ENCODE measurements at places on chromosomes 1 and 21.
A peak's percentile ranks its signal among the peaks of the same experiment; 100 is the strongest.

GRCh38 chr1:201395936-201396335, 3.2 kb downstream of the LAD1 start:
- no peak for DNase-seq

- DNase-seq = no peak
Observed at GRCh38 chr1:240352769-240353168, 259.2 kb downstream of the GREM2 start.

- DNase-seq = no peak
Observed at GRCh38 chr1:71438626-71439025, 357.8 kb upstream of the ZRANB2 start.

- no peak for DNase-seq
Observed at GRCh38 chr1:117142200-117142599, 20.7 kb upstream of the TRIM45 start.

GRCh38 chr1:91450260-91450659, 45.6 kb upstream of the HFM1 start:
- no peak for DNase-seq

- no peak for DNase-seq
Observed at GRCh38 chr21:21436012-21436534, 437.9 kb downstream of the NCAM2 start.

- DNase-seq = no peak
Observed at GRCh38 chr1:53469373-53469772, 10.2 kb downstream of the DMRTB1 start.

DNA sequence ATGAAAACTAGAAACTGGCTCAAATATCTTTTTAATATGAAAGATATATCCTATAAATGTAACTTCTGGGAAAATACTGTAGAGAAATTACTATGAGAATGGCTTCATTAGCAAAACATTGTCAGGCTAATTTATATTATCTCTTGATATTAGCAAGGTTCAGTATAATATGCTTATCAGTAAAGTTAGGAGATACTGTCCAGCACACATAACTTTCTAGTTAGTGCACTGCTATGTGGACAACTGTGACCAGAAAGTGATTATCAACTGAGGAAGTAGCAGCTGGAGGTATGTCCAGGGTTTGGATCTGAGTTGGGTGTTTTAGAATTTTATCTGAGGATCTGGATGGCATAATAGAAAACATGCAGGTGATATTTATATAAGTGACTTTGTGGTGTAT, 7.5 kb downstream of the LRRC8C start:
- no peak for DNase-seq

DNA sequence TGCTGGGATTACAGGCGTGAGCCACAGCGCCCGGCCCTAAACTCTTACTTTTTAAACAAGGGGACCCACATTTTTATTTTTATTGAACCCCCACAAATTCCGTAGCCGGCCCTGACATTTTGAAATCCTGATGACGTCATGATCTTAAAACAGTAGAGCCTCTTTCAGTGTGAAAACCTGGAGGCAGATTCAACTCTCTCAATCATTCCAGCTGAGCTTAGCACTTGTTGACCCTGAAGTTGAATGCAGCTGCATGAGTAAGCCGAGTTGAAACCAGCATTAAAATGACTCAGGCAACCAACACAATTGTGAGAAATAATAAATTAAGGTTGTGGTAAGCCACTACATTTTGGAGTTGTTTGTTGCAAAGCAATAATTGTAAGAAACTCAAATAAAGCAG, 93.9 kb upstream of the ADGRL4 start:
- DNase-seq = peak; percentile 32

DNA sequence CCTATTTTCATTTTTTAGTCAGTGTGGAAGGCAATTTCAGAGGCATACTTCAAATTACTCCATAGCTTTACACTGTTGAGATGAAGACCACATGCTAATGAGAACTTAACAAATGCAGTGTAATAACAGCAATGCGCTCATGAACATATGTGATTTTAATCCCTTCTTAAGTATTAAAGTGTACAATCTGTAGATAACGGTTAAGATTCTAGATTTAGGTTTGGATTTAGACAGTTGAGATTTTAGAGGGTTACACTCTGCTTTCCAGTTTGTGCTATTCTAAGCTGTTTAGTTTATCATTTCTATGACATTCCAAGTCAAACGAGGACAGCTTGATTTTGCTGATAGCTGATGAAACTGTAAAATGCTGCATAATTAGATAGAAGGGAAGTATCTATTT, 257.8 kb upstream of the CHRM3 start:
- no peak for DNase-seq

DNA sequence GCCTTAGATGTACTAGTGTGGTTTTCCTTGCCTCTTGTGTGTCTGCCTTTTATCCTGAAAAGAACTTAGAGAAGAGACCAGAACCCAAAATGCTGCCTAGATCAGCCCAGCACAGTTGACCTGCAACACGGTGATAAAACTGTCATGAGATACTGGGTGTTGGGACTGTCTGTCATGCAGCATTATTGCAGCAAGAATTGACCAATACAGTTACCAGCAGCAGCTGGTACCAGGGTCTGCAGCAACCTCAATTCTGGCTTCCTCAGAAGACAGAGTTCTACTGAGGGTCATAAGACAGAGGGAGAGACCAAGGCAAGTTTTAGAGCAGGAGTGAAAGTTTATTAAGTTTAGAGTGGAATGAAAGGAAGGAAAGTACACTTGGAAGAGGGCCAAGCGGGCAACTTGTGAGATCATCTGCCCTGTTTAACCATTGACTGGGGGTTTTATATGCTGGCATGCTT, 182.0 kb downstream of the DYRK1A start:
- no peak for DNase-seq

DNA sequence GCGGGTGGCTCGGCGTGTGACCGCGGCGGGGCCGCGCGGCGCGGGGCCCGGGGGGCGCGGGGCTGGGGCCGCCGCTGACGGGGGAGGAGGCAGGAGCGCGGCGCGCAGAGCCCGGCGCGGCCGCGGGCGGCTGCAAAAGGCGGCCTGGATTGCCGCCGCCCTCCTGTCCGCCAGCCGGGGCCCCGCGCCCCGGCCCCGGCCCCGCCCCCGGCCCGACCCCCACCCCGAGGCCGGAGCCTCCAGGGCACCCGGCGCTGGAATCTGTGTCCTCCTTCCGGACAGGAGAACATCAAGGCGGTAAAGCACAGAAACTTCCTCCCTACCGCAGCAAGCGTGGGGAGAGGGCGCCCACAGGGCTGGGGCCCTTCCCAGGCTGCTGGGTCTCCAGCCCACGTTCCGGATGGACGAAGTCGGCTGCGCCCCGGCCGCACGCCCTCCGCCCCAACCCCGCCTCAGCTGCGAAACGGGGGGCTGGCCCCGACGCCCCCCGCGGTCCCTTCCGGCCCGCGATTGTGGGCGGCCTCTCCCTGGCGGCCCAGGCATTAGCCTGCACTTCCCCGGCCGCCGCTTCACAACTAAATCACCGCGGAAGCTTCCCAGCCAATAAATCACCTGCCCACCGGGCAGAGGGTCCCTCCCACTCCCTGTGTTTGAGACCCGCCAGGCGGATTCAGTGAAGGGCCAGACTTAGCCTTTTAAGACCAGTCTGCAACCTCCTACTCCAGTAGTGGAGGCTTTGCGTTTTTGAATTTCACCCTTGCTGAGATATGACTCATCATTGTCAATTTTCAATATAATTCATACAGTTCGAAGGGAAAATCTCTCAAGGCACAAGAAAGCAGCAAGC, 106.0 kb downstream of the SLC45A1 start:
- DNase-seq = peak; percentile 48

DNA sequence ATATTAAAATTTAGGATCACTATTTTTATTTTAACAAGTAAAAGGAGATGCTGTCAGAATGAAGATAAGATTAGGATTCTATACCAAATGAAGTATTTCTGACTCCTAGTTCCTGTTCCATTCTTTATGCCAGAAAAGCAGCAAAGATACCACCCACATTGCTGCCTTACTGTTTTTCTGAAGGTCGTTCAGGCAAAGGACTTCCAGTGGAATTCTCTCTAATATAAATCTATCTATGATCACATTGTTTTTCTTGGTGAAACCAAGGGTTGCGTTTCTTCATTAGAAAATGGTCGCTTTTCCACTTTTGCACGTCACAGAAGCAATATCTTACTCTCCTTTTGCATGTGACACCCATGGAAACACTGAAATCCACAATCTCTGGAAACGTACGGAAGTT, 594.8 kb upstream of the ADGRL2 start:
- no peak for DNase-seq

- no peak for DNase-seq
Observed at GRCh38 chr1:60571811-60572210, 498.2 kb upstream of the C1orf87 start.

GRCh38 chr1:155645034-155645598, 35.1 kb downstream of the MSTO1 start:
- no peak for DNase-seq

Data from RWPE1 (cell line).